ENCODE measurements at places on chromosomes 12 and 14. TPM values are rescaled to one million over a fixed set of nuclear protein-coding genes. Genes with fewer than 3 reads are reported as not detected.
A peak's percentile ranks its signal among the peaks of the same experiment; 100 is the strongest.

GRCh38 chr12:52867642-52868041 lies 18.8 kb upstream of the KRT78 start:
- peak; percentile 64 for DNase-seq

DNA sequence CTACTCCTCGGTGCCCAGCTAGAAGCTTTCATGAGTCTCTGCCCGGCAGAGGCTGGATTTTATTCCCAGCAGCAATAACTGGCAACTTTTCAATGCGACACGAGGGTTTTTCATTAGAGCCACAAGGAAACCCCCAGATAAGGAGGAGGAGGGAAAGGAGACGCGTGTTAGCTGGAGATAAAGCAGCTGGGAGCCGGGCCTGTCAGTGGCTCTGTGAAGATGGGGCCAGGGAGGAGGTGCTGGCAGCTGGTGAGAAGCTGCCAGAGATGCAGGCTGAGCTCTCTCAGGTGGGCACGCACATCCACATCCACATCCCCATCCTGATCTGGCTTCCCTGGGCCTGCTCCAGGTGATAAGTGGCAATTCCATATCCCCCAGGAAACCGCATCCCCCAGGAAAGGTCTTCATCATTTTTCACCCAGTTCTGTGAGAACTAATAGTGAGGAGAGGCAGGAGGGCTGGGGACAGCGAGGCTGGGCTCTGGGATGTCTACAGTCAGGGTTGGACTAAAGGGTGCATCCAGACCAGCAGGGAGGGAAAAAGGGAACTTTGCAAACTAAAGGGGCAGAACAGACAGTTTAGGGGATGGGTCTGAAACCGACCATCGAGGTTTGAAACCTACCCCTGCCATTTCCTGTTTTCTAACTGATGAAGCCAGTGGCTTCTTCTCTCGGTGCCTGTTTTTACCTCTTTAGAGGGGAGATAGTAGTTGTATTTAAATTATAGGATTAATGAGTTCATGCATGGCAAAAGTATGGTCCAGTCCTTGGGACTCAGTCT lies 413.2 kb downstream of the DPF3 start:
- no peak for DNase-seq

DNA sequence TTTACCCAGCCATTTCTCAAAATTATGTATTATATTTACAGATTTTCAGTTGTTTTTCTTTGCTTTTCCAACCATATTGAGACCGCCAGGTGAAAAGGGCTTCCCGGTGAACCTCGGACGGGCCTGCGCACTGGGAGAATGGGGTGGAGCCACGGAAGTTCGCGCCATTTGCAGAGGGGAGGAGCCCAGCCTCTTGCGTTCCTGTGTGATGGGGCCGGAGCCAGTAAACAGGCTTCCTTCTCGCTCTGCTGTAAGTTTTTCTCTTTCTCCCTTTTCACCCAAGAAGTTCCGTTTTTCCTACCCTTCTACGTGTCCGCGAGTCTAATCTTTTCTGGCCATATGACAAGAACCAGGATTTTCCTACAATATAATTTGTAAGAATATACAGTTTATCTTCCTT lies 1108.8 kb upstream of the SEL1L start:
- DNase-seq: no peak

Gene SOAT2
- total RNA-seq: 0.30 TPM

GRCh38 chr14:51954031-51954430 lies 35.3 kb upstream of the RTRAF start:
- no peak for DNase-seq

GRCh38 chr14:104477666-104478380 lies 101.7 kb upstream of the C14orf180 start:
- DNase-seq: no peak

Gene TAS2R46
- total RNA-seq: 1.6 TPM

DNA sequence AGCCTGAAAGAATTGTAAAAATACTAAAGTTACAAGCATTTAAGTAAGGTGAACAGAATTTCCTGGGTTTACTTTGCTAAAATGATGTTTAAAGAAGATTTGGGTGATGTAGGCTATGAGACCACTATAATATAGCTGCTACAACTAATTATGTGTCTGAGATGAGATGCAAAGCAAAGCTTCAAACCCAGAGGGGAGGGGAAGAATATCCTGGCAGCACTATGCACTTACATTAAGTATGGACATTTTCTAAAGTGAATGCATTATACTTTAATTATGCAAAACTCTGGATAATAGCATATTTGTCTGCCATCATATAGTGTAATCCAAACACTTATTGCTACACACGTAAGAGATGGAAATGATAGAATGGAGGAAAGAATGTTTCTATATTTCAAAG lies 1003.7 kb downstream of the GALC start:
- DNase-seq: no peak

Data from tibial nerve (tissue), 4 donors.